Glomerular endothelial cell (primary cell): ENCODE measurements at places on chromosomes 6 and 20. TPM values are rescaled to one million over a fixed set of nuclear protein-coding genes. Genes with fewer than 3 reads are reported as not detected.

FRK gene
- total RNA-seq, result 0.06 and 0.53 TPM in 2 replicates

FLRT3 gene
- total RNA-seq, result 2.0 and 5.3 TPM in 2 replicates

BRD2 gene
- 116 and 138 TPM in 2 replicates for total RNA-seq

GRCh38 chr6:166296035-166296883 lies 11.9 kb downstream of the PRR18 start:
- DNase-seq, result no peak

DNA sequence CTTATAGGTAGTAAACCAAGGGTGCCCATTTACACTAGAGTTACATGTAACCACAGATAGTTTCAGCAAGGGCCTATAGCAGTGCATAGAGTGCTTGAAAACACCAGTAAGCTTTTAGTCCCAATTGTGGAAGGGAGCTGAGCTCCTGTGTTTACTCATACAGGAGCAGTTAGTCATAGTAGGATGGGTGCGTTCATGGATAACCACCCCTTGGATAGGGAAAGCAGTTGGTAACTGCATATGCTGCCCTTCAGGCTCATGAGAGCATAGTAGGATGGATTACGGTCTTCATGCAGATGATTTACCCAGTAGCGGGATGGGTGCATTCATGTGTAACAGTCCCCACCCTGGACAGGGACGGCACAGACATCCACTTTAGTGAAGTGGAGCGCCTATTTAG lies 45.1 kb downstream of the OR2B6 start:
- no peak for DNase-seq

DNA sequence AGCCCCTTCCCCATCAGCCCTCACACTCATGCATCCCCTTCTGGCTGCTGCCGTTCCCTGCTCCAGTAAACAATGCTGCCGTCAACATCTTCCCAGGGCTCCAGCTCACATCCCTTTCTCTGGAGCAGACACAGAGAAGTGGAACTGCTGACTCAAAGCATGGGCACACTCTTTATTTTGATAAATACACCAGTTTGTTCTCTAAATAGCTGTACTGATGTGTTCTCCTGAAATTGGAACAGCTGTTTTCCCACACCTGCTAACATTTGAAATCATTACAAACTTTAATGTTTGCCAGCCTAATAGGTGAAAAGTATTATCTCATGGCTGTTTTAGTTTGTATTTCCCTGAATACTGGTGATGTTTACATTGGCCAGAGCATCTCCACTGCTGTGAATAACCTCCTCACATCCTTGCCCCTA lies 102.1 kb upstream of the NXT1 start:
- no peak for DNase-seq

- DNase-seq, result no peak
Measured at GRCh38 chr6:107116328-107116892, 1.1 kb upstream of the BEND3 start.

DNA sequence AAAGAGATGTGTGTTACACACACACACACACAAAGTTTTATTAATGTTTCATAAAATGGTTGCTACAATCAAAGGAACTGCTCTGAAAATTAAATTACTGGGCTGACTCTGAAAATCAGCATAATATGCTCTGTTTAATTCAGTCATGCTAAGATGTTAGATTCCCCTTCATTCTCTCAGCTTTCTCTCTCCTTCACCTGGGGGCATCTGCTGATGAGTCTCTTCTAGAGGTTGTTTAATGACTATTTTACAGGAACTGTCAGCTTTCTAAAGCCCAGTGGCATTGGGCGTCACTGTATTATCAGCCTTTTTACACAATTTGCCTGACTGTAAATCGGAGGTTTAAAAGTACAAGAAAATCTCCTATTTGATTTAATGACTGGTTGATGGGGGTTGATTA lies 559.7 kb upstream of the POU3F2 start:
- DNase-seq, result no peak

GRCh38 chr20:59325142-59325523 lies 24.7 kb downstream of the EDN3 start:
- DNase-seq, result no peak

DNA sequence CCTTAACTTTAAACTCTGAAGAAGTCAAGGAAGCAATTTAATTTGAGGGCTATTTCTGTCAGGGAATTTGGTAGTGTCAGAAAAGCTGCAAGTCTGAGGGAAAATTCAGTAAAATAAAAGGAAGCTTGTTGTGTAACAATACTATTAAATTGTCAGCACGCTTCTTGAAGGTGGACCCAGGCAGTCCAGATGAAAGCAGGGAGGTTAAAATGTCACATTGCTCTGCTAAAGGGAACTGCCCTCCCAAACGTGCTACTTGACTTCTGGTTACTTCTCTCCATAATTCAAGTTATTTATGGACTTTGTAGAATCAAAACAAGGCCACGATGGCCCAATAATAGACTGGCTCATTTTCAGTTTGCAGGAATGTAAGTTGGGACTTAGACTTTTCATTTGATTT lies 28.2 kb upstream of the ARMC2 start:
- no peak for DNase-seq

- no peak for DNase-seq
Measured at GRCh38 chr20:23085436-23086055, 578 bp downstream of the CD93 start.
